ENCODE measurements at places on chromosomes 1 and 21.

DNA sequence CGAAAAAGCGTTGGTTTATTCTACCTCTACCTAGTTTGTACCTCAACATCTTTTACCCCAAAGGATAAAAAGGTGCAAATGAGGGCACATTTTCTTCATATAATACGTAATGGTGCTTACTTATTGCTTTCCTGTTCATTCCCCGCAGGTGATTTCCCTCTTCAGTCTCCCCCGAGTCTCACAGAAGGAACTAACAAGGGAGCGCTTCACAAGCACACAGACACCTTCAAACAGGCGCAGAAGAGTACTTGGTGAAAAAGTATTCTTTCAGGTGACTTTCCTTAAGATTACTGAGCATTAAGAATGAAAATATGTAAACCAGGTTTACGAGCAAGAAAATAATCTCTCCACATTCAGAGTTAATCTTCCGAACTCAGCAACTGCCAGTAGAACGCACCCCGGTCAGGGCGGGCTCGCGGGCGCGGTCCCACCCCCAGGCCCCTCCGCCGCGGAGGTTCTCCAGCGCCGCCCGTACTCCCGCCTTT lies 511 bp upstream of the RABGAP1L start:
- DNase-seq: no peak

GRCh38 chr1:247451388-247452010 lies 6.4 kb downstream of the OR2B11 start:
- no peak for DNase-seq

- DNase-seq: no peak
These were observed 56.8 kb downstream of the MRPL37 start for GRCh38 chr1:54256522-54257345.

- no peak for DNase-seq
These were observed 21.3 kb downstream of the SERINC2 start for GRCh38 chr1:31434101-31434871.

DNA sequence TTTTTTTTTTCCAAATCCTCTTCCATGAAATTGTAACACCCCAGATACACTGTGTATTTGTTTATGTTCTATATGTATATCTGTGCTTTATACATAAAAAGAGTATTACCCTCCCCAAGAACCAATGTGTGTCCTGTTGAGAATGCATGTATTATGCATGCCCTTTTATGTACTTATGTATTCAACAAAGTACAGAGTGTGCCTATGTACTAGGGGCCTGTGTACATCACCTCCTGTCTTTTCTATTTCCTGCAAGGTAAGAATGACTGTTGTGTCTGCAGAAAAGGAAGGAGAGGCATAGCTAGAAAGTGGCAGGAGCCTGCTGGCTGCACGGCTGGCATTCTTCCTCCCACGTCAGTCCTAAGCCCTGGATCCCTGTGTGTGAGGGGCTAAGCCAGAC lies 7.0 kb downstream of the TMEM61 start:
- no peak for DNase-seq

DNA sequence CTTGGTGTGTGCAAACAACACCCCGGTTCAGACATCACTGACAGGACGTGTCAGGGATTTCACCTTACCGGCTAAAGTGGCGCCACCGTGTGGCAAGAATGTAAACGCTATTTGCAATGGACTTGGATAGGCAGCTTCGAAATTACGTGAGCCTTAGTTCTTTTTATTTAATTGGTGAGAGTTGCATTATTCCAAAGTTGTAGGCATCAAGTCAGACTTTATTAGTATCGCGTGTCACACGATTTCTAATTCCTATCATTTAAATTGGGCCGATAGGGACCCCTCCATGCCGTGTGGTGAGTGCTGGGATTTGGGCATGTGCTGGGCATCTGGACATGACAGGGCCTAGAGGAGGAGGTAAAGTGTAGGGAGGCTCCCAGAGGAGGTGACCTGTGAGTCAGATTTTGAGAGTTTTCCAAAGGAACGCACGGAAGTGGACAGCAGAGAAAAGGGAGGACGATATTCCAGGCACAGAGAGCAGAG lies 14.5 kb upstream of the CPT2 start:
- DNase-seq: no peak

GRCh38 chr21:38383411-38384237 lies 114.7 kb downstream of the ERG start:
- DNase-seq: no peak

DNA sequence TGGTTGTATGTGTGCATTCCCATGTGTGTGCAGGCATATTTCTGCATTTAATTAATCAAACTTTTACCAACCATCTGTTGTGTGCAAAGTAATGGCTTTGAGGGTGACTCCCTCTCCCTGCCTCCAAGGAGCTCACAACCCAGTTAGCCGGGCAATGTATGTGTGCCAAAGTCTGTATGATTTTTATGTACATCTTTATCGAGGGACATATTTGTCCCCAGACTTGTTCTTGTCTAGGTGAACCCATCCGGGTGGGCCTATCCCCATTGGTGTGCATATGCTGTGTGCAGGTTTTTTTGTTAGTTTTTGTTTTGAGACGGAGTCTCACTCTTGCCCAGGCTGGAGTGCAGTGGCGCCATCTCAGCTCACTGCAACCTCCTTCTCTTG lies 1.8 kb downstream of the SYTL1 start:
- no peak for DNase-seq

DNA sequence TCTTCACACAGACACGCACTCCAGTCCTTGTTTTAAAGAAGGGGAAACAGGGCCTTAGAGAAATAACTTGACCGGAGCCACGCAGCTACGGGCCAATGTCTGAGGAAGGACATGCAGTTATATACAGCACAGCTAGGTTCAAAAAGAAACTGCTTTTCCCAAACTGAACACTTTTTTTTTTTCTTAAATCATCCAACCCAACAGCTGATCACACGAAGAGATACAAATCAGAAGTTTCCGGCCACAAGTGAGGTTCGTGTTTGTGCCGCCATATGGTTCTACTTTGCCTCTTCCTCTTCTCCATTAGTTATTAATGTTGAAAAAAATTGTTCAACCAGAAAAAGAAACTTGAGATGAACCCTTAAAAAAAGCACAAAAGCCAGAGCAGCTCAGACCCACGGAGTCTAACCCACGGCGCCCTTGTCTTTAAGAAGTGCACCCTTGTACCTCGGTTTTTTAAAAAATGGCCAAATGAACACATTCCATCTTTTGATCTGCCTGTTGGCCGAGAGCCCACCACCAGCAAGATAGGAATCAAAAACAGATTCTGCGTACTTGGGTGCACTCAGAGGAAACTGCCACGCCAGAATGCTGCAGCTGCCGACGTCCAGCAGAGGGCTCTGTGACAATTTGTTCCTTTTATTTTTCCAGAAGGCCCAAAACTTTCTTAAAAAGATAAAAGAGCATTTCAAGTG lies 78.9 kb downstream of the SLC66A1 start:
- DNase-seq: no peak

DNA sequence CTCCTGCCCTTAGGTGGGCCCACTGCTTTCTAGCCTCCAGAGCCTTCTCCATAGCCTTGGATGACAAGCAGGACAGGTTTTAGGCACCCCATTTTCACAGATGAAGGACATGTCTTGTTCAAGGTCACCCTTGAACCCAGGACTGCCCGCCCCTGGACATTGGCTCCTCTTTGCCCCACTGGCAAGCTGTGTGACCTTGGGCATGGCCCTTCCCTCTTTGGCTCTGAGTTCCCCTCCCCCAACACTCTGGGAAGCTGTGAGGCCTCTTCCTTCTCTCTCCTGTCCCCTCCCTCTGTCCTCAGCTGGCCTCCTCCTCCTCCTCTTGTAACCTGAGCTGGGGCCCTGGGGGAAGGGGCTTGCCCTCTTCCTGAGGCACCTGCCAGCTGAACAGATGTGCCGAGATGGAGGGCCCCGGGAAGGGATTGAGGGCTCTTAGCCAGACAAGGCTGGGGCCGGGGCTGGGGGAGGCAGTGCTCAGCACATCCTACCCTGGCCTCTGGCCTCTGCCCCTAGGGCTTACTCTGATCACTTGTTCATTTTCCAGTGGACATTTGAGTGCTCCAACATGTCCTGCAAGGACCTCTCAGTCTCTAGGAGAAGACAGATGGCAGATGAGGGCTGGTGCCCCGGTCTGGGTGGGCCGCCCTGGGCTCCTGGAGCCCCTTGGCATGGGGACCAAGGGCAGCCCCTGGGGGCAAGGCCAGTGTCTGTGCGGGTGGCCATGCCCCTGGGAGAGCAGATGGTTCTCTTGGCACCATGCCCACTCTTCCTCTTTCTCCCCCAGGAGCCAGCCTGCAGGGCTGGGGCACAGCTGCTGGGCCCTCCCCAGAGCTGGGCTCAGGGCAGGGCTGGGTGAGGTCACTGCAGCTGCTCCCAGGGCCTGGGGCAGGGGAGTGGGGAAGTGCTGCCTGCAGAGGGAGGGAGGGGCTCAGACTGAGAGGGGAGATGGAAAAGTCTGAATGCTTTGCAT lies 10.7 kb downstream of the FOXO6 start:
- DNase-seq: no peak

- DNase-seq: no peak
These were observed 45.5 kb upstream of the PRRX1 start for GRCh38 chr1:170618421-170618820.

- DNase-seq: no peak
These were observed 130.1 kb upstream of the ERG start for GRCh38 chr21:38628349-38628748.

DNA sequence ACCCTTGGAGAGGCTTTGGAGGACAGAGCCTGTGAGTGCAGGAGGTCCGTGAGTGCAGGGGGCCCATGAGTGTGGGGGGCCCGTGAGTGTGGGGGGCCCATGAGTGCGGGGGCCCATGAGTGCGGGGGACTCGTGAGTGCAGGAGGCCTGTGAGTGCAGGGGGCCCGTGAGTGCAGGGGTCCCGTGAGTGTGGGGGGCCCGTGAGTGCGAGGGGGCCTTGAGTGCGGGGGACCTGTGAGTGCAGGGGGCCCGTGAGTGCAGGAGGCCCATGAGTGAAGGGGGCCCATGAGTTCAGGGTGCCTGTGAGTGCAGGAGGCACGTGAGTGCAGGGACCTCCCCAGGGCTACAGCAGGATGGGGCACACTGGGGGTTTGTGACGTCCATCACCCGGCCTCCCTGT lies 108.3 kb upstream of the TTC34 start:
- DNase-seq: no peak

- DNase-seq: no peak
These were observed 55.5 kb upstream of the TRAPPC10 start for GRCh38 chr21:43956670-43957035.

GRCh38 chr21:31583498-31583897 lies 76.0 kb upstream of the SOD1 start:
- no peak for DNase-seq

GRCh38 chr1:16398371-16398953 lies 31.4 kb downstream of the SZRD1 start:
- no peak for DNase-seq

DNA sequence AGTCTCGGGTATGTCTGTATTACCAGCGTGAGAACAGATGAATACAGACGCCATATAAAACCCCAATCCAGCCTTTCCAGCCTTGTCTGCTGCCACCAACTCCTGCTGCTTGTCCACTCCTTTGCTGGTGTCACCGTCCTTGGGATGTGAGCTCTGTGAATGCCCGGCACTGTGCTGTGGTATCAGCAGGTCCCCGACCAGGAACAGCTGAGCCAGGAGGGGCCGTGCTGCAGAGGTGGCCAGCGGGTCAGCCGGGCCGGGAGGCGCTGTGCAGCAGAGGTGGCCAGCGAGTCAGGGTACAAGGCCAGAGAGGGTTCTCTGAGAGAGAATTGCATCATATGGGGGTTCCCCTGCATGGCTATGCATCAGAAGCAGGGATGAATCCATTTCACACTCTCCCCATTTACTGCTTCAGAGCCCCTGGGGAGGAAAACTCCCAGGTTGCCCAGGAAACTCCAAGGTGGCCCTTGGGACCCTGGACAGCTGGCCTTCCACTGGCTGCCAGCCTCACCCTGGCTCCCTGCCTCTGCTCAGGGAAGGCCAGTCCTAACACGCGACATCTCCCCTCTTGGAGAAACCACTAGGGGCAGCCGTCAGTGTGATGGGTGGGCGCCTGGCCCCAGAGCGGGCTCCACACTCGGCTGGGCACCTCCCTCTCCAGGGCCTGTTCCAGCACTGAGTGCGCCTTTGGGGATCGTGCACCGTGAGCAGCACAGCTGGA lies 122.4 kb upstream of the COL6A1 start:
- DNase-seq: peak; percentile 42

- DNase-seq: no peak
These were observed 76.9 kb upstream of the GFI1 start for GRCh38 chr1:92563457-92564216.

GRCh38 chr1:232207073-232207866 lies 422.7 kb downstream of the SIPA1L2 start:
- DNase-seq: no peak

- no peak for DNase-seq
These were observed 19.6 kb downstream of the CCDC18 start for GRCh38 chr1:93200086-93200620.

DNA sequence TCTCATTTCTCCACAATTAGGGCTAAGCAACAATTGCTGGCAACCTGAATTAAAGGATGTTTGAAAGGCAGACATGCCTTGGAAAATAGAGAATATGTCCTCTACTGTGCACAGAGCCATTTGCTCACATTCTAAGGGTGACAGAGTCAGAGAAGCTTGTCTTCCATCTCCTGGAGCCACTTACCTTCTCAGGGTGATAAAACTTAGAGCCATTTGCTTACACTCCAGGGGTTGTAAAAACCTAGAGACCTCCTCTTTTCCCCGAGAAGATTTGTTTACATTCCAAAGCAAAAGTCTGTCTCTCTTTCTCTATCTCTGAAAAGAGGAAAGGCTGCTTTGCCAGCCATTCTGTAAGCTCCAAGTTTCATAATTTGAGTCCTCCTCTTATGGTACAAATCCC lies 61.3 kb downstream of the LBR start:
- no peak for DNase-seq

GRCh38 chr1:244011786-244012185 lies 39.3 kb upstream of the ZBTB18 start:
- DNase-seq: no peak

GRCh38 chr1:206470692-206471414 lies 577 bp downstream of the IKBKE start:
- no peak for DNase-seq

GRCh38 chr21:33055991-33056390 lies 13.9 kb upstream of the OLIG1 start:
- no peak for DNase-seq

GRCh38 chr21:34983680-34984086 lies 65.4 kb downstream of the RUNX1 start:
- no peak for DNase-seq

GRCh38 chr21:25461725-25462124 lies 145.6 kb downstream of the MRPL39 start:
- DNase-seq: no peak

GRCh38 chr21:46325073-46325912 lies 1.3 kb downstream of the PCNT start:
- DNase-seq: no peak

- DNase-seq: no peak
These were observed 55.0 kb downstream of the COL24A1 start for GRCh38 chr1:86101616-86102015.
